ENCODE measurements at places on chromosomes 11 and 22.
A peak's percentile ranks its signal among the peaks of the same experiment; 100 is the strongest.

GRCh38 chr11:58562375-58562800 lies 13.3 kb downstream of the LPXN start:
- DNase-seq: no peak

DNA sequence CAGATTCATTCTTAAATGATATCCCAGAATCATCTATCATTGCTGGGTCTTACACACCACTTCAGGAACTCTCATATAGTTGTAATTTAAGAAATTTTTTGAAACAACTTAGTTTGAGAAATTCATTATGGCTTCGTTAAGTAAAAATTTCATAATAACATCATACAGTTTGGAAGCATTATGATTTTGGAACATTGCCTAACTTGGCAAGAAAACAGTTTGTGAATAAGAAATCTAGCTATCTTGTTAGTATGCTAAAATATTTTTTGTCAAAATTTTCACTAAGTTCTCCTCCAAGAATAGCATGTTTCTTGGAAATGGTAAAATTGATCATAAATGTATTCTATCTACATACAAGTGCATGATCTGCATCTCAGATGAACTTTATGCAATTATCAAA lies 217.7 kb downstream of the CNTN5 start:
- DNase-seq: no peak

DNA sequence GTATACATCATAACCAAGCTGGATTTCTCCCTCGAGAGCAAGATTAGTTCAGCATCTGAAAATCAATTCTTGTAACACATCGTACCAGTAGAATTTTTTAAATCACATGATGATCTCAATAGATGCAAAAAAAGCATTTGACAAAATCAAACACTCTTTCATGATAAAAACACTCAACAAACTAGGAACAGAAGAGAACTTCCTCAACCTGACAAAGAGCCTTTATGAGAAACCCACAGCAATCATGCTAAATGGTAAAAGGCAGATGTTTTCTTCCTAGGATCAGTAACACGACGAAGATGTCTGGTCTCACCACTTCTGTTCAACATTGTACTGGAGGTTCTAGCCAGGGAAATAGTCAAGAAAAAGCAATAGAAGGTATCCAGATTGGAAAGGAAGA lies 34.1 kb upstream of the TMPRSS4 start:
- no peak for DNase-seq

GRCh38 chr11:113497066-113497910 lies 22.1 kb upstream of the DRD2 start:
- DNase-seq: no peak

DNA sequence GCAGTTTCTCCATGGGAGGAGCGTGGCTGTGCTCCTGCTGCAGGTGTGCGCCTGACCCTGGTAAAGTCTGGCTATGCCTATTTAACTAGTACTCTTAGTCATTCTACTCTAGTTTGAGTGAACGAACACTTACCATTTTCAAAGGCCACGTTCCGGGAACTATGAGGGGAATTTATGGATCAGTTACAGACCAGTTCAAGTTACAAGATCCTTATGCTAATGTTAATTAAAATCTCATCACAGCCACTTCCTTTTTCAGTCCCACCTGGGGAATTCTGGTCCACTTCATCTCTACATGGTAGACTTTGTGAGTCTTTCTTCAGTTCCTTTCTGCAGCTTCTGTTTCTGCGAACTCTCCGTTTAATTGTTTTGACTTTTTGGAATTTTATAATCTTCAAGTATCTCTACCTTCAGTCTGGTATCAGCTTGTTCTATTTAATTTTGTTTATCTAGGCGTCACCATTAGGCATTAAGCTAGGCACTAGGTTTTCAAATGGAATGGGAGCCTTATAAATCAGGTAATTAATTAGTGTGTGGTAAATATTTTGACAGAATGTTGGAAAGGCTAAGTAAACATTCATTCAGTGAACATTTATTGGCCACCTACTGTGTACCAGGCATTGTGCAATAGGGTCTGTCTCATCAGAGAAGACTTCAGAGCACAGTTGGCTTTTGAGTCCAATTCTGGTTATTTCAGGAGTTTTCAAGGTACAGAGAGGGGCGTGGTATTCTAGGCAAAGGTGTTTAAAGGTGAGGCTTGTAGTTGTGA lies 78.9 kb downstream of the GRK3 start:
- no peak for DNase-seq

DNA sequence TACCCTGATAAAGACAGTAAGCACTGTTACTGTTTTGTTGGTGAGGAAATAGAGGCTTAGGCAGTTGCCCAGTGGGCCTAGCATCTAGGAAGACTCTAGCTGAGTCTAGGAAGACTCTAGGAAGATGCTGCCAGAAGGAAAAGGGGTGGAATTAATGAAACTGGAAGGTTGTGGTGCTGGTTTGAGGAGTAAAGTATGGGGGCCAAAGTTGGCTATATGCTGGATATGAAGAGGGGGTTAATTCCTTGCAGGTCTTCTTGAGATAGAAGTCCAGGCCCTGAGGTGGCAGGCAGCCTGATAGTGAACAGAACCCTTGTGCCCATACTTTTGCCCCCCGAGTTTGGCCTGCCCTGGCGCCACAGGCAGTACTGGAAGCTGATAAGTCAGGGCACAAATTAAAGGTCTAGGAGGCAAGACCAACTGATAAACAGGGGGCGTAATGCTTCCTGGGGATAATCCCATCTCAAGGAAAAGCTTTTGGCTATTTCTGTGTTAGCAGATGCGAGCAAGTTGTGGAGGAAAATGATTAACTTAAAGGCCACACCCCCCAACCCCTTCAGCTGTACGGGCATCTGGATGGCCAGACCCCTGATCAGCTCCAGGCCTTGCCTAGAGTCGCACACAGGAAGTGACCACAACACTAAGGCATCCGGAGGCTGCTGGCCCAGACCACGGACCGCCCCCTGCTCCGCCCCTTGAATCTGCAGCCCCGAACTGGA lies 3.1 kb downstream of the ILK start:
- peak; percentile 95 for DNase-seq

DNA sequence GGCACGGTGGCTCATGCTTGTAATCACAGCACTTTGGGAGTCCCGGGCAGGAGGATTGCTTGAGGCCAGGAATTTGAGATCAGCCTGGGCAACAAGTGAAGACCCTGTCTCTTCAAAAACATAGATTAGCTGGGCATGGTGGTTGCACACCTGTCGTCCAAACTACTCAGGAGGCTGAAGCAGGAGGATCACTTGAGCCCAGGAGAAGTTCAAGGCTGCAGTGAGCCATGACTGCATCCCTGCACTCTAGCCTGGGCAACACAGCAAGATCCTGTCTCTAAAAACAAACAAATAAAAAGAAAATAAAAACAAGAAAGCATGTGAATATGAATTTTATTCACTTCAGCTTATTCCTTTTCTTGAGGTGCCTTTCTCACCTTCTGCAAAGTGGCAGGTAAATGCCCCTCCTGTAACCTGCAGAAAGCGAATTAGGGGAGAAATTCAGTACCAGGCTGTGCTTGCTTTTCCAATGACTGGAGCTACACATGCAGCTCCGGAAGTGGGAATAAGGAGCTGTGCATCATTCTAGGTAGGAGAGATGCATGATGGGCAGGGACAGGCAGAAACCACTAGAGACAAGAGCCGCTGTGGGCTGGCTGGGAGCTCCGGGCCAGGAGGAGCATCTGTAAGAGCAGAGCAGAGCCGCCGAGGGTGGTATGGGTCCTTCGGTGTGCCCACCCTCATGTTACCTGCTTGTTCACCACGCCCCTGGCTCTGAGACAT lies 14.7 kb upstream of the KCTD17 start:
- no peak for DNase-seq

GRCh38 chr11:35173011-35173511 lies 34.1 kb downstream of the CD44 start:
- no peak for DNase-seq

DNA sequence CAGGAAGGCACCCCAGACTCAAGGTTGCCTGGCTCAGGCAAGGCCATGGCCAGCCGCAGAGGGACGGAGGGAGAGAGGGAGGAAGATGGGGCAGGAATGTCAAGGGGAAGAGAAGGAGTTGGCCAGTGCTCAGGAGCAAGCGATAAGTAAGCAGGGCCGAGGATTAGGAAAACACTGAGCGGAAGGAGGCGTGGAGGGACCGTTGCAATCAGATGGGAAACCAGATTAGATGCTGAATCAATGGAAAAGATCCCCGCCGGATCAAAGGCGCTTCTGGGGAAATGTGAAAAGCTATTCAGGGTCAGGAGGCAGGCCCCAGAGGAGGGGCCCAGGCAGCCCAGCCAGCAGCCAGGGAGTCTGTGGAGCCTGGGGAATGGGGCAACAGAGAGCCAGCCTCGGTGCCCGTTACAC lies 26.6 kb upstream of the MYEOV start:
- DNase-seq: peak; percentile 58

DNA sequence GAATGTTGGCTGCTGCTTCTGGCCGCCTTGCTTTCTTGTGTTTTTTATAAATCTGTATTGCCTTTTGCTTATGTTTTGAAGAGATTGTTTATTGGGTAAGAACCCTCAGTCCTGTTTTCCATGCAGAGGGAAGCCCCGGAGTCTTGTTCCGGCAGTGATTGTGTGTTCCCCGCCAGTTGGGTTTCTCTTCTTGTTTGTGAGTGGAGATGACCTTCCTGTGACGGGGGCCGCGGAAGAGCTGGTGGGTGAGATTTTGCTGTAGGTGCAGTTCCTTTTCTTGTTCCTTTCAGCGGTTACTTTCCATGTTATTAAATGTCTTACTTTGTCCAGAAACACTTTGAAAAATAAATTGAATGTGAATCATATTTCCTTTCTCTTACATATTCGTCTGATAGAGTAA lies 8.3 kb downstream of the TBC1D22A start:
- no peak for DNase-seq

DNA sequence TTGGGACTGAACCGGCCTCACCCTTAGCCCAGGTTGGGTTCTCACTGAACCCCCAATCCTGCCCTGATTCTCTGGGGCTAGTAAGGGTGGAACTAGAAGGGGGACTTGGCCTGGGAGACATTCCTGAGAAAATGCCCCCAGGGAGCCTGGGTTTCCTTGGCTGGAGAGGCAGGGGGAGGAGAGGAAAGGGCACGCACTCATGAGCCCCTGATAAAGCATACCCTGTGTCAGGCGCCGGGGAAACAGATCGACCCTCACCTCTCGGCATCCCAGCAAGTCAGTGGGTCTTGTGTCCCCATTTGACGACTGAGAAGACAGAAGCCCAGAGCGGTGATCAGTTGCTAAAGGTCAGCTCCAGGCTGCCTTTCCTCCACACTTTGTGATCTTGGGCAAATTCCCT lies 47.7 kb upstream of the RTL6 start:
- DNase-seq: no peak

- DNase-seq: no peak
Measured at GRCh38 chr22:30240541-30241417, 5.8 kb downstream of the LIF start.

- DNase-seq: no peak
Measured at GRCh38 chr11:69686452-69686851, 11.3 kb upstream of the LTO1 start.

DNA sequence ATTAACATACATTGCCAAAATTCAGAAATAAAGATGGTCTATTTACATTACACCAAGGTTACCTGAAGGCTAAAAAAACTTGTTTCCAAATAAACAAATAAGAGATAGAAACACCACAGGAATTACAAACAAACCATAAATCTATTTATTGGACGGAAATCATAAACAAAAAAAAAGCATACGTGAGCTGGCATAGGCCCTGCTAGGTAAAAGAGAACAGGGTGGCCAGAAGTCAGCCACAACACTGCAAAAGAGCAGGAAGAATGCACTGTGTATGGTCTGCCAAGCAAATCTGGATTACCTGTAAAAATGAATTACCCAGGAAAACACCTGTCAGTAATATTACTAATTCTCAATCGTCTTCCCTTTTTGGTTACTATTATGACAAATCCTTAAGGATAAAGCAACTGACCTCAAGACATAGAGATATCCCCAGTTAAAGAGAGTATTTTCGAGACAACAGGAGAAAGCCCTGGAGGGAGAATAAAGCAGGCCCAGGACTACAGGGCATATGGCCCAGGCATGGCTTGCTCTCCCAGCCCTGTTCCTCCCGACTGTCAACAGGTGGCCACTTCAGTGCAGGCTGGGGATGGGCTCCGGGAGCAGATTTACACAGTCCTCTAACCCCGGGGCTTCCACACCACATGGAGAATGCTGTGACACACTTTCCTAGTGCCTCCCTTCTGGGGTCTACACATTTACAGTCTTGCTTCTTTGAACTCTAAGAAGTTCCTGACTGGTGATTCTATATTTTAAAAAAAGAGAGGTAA lies 18.0 kb downstream of the PPP2R1B start:
- no peak for DNase-seq

- no peak for DNase-seq
Measured at GRCh38 chr11:86230921-86231434, 13.6 kb upstream of the EED start.

GRCh38 chr11:119993722-119994121 lies 144.2 kb downstream of the TRIM29 start:
- DNase-seq: no peak

DNA sequence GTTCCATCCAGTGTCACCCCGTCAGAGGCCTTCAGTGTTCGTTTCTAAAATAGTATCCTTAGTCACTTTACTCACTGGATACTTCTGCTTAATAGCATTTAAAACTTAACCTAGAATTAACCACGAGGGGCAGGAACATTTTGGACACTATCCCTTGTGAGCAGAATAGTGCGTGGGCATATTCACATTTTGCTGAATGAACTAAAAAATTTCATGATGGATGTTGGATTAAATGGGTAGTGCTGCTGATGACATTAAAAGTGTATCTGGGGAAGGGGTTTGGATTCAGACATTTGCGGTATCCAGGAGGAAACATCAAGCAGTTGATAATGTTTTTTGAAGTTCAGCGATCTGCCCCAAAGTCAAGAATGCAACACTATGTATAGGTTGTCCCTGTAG lies 750 bp upstream of the NAT10 start:
- DNase-seq: no peak

DNA sequence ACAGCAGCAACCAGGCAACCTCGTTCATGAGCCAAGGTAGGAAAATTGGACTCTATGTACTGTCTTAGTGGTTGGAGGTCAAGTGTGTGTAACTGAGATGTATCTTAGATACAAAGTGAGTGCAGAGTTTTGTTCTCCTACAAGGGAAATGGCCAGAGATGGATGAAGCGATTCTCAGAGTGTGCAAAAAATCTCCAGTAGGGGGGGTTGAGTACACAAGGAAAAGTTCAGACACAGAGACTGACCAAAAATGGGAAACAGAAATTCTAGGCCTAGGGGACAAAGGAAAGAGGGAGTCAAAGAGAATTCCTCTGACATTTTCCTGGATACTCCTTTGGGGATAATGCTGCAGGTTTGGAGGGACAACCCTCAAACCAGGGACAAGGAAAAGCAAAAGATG lies 38.2 kb upstream of the OR5AK2 start:
- peak; percentile 10 for DNase-seq
